ENCODE measurements at places on chromosomes 5 and 9. TPM values are rescaled to one million over a fixed set of nuclear protein-coding genes. Genes with fewer than 3 reads are reported as not detected.

Gene PPIC
- polyA plus RNA-seq, result not detected

Gene WWC1
- polyA plus RNA-seq, result 0.45 TPM

Gene DOLK
- 14.2 TPM for polyA plus RNA-seq

Gene FAM151B
- polyA plus RNA-seq, result not detected

Gene MYOT
- 0.36 TPM for polyA plus RNA-seq

Gene SLC27A6
- polyA plus RNA-seq, result not detected

- no peak overlapping the region for H3K27ac ChIP-seq
- DNase-seq, result no peak
- H3K27me3 ChIP-seq, result no peaks in the 10 kb centered on the region
- no peak overlapping the region for H3K4me3 ChIP-seq
Observed at GRCh38 chr5:161096581-161096980, 244.6 kb upstream of the ATP10B start.

DNA sequence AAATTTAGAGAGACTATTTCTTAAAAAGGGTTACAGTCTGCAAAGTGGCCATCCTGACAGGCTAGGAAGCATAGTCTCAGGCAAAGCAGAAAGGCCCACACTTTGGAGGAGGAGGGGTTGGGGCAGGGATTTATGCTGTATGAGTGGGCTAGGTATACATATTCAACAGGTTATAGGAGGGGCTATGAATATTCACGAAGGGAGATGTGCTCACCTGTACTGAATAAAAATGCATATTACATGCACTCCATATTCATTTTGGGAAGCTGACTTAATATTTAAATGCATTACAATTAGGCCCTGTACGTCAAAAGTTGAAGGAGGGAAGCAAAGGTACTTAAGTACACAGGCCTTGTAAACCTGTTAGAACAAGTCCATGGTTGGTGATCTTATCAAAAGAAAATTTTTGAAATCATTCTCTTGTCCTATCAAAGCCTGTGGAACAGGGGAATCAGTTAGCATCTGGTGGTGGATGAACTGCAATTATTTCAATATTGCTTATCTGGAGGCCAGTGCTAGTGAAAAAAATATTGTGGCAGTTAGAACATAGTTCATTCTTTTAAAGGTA is 1.6 kb downstream of the CENPP start:
- no peak for DNase-seq
- peak overlapping the region; percentile 94 for H3K4me3 ChIP-seq
- H3K36me3 ChIP-seq, result no peaks in the 10 kb centered on the region
- H3K27me3 ChIP-seq, result no peaks in the 10 kb centered on the region
- H3K27ac ChIP-seq, result no peak overlapping the region

GRCh38 chr5:157463081-157463480 is 3.1 kb downstream of the NIPAL4 start:
- DNase-seq, result no peak
- no peak overlapping the region for H3K4me3 ChIP-seq
- H3K36me3 ChIP-seq, result peaks cover 24% of the 10 kb centered on the region
- no peaks in the 10 kb centered on the region for H3K27me3 ChIP-seq

GRCh38 chr5:140480310-140481014 is 67.0 kb upstream of the EIF4EBP3 start:
- no peak overlapping the region for H3K27ac ChIP-seq
- no peak for DNase-seq
- no peaks in the 10 kb centered on the region for H3K4me1 ChIP-seq

DNA sequence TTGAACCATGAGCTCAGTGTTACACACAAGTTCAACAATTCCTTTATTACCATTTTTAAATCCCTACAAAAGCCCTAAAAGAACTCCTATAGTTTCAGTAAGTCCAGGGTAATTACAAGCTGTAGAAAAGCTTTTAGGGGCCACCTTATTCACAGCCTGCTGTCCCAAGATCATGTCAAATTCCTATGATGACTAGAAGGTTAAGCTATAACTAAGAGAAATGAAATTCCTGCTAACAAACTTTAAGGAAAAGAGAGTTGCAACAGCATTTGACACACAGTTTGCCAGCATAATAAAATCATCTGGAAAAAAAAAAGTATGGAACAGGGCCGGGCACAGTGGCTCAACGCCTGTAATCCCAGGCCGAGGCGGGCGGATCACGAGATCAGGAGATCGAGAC is 31.5 kb downstream of the TMEM245 start:
- H3K4me1 ChIP-seq, result peaks cover 5% of the 10 kb centered on the region
- no peak overlapping the region for H3K27ac ChIP-seq
- no peaks in the 10 kb centered on the region for H3K27me3 ChIP-seq
- peaks cover 16% of the 10 kb centered on the region for H3K36me3 ChIP-seq
- no peak for DNase-seq

GRCh38 chr5:138659121-138659520 is 83.9 kb upstream of the HSPA9 start:
- no peak for DNase-seq
- peaks cover 45% of the 10 kb centered on the region for H3K27me3 ChIP-seq
- no peak overlapping the region for H3K4me3 ChIP-seq
- H3K27ac ChIP-seq, result no peak overlapping the region
- H3K4me1 ChIP-seq, result peaks cover 42% of the 10 kb centered on the region
- no peaks in the 10 kb centered on the region for H3K36me3 ChIP-seq

GRCh38 chr9:84756171-84756570 is 86.6 kb downstream of the NTRK2 start:
- H3K36me3 ChIP-seq, result no peaks in the 10 kb centered on the region
- DNase-seq, result no peak
- H3K27ac ChIP-seq, result no peak overlapping the region
- no peaks in the 10 kb centered on the region for H3K4me1 ChIP-seq
- peaks cover 8% of the 10 kb centered on the region for H3K27me3 ChIP-seq

- no peak overlapping the region for H3K27ac ChIP-seq
- H3K27me3 ChIP-seq, result no peaks in the 10 kb centered on the region
- DNase-seq, result no peak
- no peaks in the 10 kb centered on the region for H3K4me1 ChIP-seq
- no peak overlapping the region for H3K4me3 ChIP-seq
- H3K36me3 ChIP-seq, result peaks cover 5% of the 10 kb centered on the region
Observed at GRCh38 chr5:68304421-68305052, 89.0 kb downstream of the PIK3R1 start.

DNA sequence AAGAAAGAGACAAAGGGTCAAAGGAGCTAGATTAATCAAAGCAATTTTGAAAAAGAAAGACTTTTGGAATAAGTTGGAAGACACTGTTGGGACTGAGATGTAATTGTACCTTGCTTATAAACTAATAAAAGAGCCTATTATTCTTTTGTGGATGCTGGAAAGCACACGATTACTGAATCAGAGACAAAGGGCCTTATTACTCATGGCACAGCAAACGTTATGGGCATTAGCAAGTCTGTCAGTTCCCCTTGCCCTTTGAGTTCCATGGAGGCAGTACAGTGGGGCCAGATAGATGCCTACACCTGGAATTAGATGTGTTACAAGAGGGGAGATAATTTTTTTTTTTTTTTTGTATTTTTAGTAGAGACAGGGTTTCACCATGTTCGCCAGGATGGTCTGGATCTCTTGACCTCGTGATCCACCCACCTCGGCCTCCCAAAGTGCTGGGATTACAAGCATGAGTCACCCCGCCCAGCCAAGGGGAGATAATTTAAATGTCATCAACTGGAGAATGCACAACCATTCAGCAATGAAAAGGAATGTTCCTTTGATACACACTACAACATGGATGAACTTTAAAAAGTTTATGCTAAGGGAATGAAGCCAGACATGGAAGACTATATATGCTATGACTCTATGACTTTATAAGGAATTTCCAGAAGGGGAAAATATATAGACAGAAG is 128.9 kb downstream of the STARD4 start:
- no peaks in the 10 kb centered on the region for H3K4me1 ChIP-seq
- no peak overlapping the region for H3K27ac ChIP-seq
- no peak overlapping the region for H3K4me3 ChIP-seq
- DNase-seq, result no peak

- H3K4me1 ChIP-seq, result no peaks in the 10 kb centered on the region
- H3K27ac ChIP-seq, result no peak overlapping the region
- H3K27me3 ChIP-seq, result peaks cover 23% of the 10 kb centered on the region
- no peak overlapping the region for H3K4me3 ChIP-seq
- H3K36me3 ChIP-seq, result no peaks in the 10 kb centered on the region
Observed at GRCh38 chr9:131762356-131762932, 22.6 kb upstream of the RAPGEF1 start.

DNA sequence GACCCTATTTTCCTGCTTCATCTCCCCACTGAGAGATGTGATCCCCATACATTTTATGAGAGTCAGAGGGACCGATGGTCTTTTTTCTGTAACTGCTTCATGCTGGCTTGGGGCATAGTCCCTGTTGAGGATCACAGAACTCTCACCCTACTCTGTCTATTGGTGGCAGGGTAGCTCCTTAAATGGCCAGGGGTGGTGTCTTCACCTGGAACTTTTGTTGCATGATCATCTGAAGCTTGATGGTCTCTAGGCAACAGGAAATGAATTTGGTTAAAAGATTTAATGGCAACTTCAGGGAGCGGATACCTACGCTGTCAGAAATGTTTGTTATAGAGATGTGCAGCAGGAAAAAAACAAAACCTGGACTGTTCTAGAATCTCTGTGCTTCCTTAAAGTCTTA is 87.0 kb upstream of the GLIS3 start:
- DNase-seq, result no peak
- H3K4me3 ChIP-seq, result no peak overlapping the region
- H3K36me3 ChIP-seq, result no peaks in the 10 kb centered on the region
- peaks cover 15% of the 10 kb centered on the region for H3K27me3 ChIP-seq
- no peaks in the 10 kb centered on the region for H3K4me1 ChIP-seq

DNA sequence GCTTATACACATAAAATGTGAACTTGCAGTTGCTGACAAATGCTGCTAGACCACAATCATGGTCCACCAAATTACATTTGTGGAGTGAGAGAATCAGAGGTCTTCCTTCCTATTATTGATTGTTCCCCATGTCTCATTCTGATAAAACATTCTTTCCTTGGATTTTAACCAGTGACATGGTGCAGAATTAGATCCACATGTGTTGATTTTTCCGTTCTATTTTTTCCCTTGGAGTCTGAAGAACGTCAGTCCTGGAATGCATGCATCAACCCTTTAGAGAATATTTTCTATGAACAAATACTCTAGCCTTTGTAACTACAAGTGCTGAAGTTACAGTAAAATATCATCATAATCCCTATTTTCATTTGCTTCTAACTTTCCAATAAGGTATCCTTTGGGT is 170.7 kb upstream of the SPRY4 start:
- H3K4me3 ChIP-seq, result no peak overlapping the region
- H3K27me3 ChIP-seq, result peaks cover 9% of the 10 kb centered on the region
- H3K36me3 ChIP-seq, result no peaks in the 10 kb centered on the region
- H3K27ac ChIP-seq, result no peak overlapping the region

Measured in naive B cell (primary cell).